K562 (cell line): ENCODE measurements at places on chromosomes 3 and 15. TPM values are rescaled to one million over a fixed set of nuclear protein-coding genes. Genes with fewer than 3 reads are reported as not detected.

- DNase-seq, result no peak
Measured at GRCh38 chr3:185586686-185587039, 568 bp downstream of the SENP2 start.

Gene ZDHHC23
- 1.1 and 1.6 TPM in 2 replicates for total RNA-seq

DNA sequence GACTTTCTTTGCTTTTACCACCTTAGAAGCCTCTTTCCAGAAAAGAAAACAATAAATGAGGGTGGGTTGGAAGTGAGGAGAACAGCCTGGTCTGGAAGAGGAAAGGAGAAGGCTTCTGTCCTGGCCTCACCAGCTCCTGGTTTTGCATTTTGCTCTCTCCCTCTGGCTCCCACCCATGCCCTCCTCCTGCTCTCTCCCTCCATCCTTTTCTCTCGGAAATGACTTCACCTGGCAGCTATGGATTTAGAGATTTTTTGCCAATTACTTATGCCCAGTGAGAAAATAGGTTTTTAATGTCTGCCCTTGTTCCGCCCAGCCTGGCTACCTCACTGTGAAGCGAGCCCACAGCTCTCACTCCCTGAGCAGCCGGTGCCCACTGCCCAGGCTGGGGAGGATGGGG is 77.9 kb upstream of the NTRK3 start:
- no peak for DNase-seq

DNA sequence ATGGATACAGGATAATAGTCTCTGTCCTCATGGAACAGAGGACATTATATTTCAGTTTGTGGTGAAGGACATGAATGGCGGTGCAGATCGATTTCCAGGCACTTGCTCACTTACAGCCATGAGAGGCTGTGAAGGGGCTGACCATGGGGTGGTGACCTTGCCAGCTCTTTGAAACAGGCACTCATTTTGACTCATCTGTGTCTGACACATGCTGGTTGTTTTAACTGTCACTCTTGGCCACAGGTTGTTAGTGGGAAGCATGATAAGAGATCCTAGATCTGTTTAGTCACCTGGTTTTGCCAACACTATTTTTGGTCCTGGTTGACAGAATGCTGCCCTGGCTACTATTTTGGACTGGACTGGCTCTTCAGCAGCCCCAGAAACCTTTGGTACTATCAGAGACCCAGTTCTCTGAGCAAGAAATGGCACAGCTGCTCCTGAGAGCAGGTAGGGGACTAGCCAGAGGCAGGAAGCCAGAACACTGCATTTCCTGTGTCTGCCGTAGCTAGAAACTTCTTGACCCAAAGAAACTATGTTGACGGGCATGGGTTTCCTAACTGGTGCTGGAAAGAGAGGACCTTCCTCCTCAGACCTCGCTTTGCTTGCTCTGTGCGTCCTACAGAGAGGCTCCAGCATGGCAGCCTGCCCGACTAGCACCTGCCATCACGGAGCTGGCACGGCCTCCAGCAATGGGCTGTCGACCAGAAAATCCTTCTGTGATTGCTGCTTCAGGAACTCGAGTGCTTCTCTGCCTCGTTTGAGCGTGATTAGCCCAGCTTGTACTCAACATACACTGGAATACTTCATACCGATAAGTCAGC is 6.3 kb downstream of the PXYLP1 start:
- DNase-seq, result no peak

DNA sequence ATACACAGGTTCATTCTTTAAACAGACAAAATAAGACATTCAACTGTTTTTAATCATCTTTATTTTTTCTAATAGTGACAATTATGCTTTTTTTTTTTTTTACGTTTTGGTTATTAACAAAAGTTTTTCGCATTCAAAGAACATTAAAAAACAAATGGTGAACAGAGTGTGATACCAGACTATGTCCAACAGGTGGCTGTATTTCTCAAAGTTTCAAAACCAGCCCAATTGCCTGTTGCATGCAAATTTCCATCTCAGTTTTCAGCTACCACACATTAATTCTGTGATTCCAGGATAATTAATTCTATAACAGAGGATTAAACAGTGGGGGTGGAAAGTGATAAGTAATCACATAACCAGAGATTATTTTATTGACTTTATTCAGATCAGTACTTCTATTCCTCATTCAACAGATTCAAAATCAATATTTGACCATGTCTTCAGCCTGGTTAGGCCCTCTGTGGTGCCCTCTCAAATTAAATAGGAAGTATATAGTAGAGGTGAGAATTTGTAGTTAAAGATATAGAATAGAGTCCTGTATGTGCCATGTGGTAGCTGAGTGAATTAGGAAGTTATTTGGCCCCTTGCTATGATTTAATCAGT is 122.2 kb upstream of the DCBLD2 start:
- peak; percentile 10 for DNase-seq
